ENCODE measurements at places on chromosomes 5 and 9.

- DNase-seq, result no peak
Observed at GRCh38 chr5:90878549-90879196, 320.1 kb downstream of the ADGRV1 start.

GRCh38 chr5:125348936-125349831 is 602.7 kb upstream of the ZNF608 start:
- no peak for DNase-seq

GRCh38 chr5:54384356-54384933 is 71.1 kb upstream of the HSPB3 start:
- DNase-seq, result no peak

DNA sequence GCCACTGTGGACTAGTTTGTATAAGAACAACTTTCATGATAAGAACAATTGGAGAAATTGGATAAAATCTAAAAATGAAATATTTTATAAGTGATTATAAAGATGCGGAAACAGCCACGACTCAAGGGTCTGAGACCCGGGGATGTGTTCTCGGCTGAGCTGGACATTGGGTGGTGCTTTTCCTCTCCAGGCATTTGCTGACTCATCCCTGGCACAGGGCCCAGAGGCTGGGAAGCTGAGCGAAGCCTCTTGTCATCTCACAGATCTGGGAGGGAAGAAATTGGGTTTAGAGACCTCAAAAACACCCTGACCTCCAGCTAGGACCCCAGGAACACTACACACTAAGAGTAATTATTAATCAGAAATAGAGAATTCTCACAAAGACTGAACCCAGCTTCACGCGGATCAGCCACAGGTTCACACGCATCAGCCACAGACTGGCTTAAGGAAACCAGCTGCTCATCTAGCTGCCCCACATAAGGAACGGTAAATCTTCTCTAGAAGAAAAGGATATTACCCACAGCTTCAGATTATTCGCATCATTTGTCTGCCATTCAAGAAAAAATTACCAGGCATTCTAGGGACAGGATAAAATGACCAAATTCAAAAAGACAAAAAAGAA is 2.8 kb upstream of the OR2V1 start:
- no peak for DNase-seq

GRCh38 chr9:96688187-96688586 is 33.1 kb upstream of the PRXL2C start:
- DNase-seq, result no peak

DNA sequence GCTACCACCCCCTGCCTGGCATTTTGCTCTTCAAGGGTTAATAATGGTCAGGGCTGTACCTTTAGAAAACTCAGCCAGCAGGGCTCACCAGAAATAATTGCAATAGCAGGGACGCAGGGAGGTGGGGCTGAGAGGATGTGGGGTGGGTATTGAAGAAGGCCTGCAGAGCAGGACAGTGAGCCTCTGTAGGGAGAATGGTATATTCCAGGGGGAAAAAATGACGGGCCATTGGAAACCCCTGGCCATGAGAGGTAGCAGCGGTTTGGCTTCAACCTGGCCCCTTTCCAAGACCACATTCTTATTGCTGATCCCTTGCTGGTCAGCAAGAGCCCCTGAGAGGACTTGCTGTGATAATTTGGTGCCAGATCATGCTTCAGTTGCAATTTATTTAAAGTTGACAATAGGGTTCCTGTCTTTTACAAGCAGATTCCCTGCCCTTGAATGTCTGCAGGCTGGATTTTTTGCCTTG is 36.7 kb upstream of the CTNNA1 start:
- DNase-seq, result no peak

DNA sequence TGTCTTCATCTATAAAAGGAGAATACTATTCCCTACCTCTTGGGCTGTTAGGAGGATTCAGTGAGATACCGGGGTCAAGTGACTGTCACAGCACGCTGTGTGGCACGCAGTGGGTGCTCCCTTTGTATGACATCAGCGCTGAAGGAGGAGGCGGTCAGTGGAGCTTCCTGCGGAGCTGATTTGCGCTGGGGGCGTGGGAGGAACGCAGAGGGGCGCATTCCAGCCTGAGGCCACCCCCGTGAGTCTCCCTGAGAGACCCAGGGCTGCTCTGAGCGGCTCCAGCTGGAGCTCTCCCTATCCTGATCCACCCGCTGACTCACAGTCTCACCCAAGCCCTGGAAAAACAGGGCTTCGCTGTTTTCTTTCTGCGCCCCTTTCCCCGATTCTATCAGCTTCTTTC is 24.3 kb upstream of the NEURL1B start:
- no peak for DNase-seq

DNA sequence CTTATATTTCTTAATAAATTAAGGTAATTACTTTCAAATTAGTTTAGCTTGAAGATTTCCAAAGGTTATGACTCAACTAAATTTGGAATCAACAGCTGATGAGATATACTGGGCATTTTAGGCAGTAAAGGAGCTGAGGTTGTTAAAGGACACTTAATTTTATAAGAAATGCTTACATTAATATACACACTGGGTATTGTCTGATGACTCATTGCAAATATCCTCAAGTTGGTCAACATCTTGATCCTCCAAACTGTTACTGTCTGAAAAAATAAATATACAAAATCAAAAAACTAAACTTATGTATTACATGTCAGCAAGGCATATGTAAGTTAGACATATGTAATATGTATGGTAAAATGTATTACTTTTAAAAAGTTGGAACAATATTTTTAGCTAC is 3.4 kb downstream of the GFM2 start:
- no peak for DNase-seq

DNA sequence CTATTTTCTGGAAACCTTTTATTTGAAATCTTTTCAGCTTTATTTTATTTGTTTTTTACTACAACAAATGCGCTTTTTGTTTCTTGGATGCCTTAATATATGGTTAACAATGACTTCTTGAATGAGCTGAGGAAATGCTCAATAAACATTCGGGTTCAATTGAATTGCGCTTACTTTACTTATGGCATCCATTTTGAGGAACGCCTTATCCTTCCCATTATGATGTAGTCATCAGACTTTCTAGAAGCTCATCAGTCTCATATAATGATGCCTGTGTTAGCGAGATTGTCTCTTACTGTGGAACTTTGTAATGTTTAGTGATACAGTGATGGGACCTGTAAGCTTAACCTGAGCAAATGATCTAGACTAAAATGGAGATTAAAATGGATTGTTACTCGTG is 916 bp downstream of the SHLD3 start:
- DNase-seq, result no peak

DNA sequence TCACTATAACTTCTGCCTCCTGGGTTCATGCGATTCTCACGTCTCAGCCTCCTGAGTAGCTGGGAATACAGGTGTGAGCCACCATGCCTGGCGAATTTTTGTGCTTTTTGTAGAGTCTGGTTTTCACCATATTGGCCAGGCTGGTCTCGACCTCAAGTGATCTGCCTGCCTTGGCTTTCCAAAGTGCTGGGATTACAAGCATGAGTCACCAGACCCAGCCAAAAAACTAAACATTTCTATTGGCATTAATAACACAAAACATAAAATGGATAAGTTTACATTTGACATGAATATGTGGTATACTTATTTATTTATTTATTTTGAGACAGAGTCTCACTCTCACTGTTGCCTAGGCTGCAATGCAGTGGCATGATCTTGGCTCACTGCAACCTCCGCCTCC is 13.6 kb upstream of the REEP5 start:
- DNase-seq, result no peak

DNA sequence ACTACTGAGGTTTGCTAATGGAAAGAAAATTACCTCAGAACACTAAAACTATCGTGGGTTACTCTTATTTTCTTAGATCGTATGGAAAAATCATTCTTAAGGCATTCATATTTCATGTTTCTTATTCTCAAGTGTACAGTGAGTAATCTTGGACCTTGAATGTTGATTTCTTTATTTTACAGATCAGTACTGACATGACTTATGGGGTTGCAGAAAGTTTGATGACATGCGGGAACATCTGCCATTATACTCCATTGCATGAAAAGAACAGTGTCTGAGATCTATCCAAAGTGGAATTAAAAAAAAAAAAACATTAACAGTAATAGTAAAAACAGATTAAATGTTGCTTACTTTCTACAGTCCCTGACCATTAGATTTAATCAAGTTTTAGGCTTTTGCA is 1290.2 kb upstream of the WWC1 start:
- no peak for DNase-seq

DNA sequence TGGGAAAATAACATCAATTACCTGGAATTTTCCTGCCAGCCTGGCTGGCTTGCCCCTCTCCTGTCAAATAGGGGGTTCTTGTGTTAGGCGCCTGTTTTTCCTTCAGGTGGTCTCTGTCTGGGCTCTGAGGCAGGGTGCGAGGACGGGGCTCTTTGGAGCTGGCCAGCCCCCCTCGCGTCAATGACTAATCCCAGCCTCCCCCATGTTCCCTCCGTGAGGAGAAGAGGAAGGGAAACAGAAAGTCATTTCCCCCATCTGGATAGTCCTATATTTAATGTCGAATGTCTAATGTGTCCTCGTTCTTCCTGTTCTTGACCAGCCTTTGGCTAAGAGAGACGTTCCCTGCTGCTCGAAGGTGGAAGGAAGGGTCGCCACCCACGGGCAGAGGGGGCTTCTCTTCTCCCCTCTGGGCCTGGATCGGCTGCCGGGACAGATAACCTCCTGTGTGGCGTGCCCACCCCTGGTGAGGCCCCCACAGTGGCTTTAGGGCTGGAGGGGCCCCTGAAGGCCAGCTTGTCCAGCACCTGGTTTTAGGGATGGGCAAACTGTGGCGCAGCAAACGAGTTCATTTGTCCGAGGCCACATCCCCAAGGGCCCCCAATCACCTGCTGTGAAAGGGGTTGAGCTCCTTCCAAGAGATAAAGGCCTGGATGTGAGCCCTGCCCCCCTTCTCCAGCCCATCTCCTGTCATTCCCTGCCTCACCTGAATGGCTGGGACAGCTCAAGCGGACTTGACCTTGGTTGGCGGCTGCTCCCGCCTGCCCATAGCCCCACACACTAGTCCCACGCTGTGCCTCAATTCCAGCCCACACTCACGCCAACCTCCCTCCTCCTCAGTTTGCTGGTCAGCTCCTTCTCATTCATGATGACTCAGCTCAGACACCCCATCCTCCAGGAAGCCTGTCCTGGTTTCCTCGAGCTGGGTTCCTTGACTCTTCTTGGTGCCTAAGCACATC is 35.9 kb upstream of the UNC5A start:
- DNase-seq, result no peak

DNA sequence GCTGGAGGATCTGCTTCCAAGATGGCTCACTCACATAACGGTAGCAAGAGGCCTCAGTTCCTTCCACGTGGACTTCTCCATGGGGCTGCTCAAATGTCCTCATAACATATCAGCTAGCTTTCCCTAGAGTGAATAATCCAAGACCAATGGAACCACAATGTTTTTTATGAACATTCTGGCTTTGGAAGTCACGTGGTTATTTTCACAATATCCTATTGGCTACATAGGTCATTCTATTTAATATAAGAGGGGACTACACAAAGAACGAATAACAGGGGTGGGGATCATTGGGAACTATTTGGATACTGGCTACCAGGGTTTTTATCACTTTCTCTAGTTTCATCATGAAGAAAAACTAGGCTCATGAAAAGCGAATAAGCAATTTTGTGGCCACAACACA is 81.4 kb downstream of the ZNF622 start:
- DNase-seq, result no peak

DNA sequence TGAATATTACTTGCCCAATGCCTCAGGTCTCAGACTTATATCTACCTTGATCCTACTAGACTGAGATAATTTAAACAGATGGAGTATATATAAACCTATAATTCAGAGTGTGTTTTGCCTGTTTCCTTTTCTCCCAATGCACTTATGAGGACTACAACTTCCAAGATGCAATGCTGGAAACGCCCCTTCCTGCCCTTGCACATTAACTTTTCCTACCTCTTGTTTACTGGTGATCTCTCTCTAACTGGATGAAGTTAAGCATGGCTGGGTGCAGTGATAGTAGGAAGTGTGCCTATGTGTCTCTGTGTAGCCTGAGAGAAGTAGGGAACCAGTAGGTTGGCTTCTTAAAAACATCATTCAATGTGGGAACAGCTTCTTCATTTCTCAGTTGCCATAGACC is 115.2 kb downstream of the SVEP1 start:
- no peak for DNase-seq

GRCh38 chr5:39880985-39881384 is 456.2 kb upstream of the DAB2 start:
- DNase-seq, result no peak

DNA sequence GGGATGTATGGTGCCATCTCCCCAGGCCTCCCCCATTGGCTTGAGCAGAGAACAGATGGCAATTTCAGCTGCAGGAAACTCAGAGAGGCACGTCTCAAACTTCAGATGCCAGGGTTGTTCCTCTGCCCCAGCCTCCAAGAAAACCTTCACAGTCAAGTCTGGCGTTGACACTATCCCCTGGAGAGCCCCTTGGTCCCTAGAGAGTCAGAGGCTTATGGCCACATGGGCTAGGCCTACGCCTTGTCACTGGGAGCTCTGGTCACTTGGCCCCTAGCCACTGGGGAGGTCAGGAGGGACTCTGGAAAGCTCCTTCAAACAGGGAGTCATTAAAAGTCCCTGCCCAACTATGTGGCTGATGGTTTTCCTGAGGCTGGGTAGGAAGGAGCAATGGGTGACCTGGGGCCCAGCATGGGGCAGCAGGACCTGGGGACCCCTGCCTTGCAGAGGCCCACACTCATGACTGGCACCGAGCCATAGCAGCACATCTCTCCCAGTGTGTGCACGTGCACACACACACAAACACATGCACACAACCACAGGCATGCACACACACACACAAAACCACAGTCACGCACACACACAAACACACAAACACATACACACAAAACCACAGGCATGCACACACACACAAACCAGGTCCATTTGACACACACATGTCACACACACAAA is 144.2 kb downstream of the GADD45G start:
- no peak for DNase-seq

- no peak for DNase-seq
Observed at GRCh38 chr5:146025114-146025680, 80.2 kb downstream of the PLAC8L1 start.

DNA sequence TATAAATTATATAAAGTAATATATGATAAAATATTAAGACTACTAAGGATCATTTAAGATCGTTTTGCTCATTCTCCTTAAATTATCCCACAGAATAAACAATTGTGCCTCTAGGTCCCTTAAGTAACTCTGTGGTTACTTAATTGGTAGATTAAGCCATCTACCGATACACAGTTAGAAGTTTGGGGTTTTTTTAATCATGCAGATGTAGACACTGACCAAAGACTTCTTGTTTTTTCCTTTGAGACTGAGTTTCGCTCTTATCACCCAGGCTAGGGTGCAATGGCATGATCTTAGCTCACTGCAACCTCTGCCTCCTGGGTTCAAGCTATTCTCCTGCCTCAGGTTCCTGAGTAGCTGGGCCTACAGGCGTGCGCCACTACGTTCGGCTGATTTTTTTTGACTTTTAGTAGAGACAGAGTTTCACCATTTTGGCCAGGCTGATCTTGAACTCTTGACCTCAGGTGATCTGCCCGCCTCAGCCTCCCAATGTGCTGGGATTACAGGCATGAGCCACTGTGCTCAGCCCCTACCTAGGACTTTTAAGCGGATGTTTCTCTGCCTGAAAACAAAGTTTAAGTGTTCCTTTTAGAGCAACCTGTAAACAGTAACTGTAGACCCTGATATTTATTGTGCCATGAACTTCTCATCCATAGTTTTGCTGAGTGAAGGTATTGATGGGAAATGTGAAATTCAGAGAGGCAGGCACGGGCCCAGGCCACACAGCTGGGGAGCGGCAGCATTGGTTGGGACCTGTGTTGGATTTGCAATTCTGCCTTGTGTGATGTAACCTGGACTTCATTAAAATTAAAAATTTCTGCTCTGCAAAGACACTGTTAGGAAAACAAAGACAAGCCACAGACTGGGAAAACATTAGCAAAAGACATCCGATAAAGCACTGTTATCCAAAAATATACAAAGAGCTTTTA is 11.6 kb downstream of the CEL start:
- DNase-seq, result no peak

All from GM06990 (cell line).